ENCODE measurements at places on chromosomes 2 and 18.

GRCh38 chr2:53075760-53076159 is 691.8 kb upstream of the CHAC2 start:
- DNase-seq = no peak

GRCh38 chr2:146451972-146452371 is 1392.9 kb upstream of the ACVR2A start:
- no peak for DNase-seq

GRCh38 chr2:73084971-73085370 is 13.5 kb upstream of the SFXN5 start:
- DNase-seq = no peak

DNA sequence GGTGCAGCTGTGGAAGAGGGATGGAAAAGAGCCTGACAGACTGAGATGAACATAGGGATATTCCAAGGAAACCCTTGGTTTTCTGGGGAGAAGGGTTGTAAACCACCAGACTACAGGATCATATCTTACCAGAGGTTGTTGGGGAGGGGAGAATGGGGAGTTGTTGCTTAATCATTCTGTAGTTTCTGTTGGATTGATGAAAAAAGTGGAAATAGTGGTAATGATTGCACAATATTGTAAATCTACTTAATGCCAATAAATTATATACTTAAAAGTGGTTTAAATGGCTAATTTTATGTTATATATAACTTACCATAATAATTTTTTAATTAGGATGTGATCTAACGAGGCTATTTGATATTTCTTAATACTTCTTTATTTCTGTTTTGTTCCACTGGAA is 800.9 kb downstream of the BCL11A start:
- DNase-seq = no peak

DNA sequence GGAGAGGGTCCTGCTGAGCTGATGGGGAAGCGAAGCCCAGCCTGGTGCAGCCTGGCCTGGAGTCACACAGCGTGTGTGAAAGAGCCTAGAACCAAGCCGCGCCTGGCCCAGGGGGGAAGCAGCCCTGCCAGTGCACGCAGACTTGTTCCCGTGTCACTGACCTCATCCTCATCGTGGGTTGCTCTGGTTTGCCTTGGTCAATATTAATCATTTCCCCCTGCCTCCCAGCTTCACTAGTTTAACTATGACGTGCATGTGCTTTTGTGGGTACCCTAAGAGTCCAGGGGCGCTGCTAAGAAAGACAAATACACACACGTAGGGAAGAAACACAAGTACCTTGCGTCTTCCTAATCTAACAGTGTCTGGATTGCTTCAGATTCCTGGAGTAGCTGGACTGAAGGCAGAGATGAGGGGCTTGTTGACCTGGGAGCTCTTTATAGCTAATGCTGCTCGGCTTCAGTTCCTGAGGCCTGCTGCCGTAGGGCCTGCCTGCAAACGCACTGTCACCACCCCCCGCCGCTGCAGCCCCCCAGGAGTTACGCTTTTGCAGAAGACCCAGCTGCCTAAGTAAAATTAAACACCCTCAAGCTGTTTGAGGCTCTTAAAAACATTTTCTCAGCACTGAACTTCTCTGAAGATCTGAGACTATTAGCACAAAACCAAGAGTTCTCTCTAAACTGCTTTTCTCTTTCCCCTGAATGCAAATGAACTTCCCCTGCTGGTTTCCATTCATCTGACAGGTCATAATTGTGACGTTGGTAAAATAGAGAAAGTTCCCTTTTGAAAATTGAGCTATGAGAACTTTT is 159.2 kb downstream of the FAM210A start:
- no peak for DNase-seq

GRCh38 chr2:127541809-127542208 is 6.3 kb downstream of the MYO7B start:
- DNase-seq = no peak

GRCh38 chr2:152950126-152950525 is 231.7 kb downstream of the ARL6IP6 start:
- DNase-seq = no peak

- no peak for DNase-seq
These were observed 45.5 kb downstream of the MYO7B start for GRCh38 chr2:127581050-127581345.

- no peak for DNase-seq
These were observed 5.3 kb downstream of the PLEKHH2 start for GRCh38 chr2:43642363-43642762.

- DNase-seq = no peak
These were observed 150.1 kb downstream of the PTRHD1 start for GRCh38 chr2:24643051-24643450.

GRCh38 chr2:100054426-100054825 is 88.0 kb downstream of the AFF3 start:
- DNase-seq = no peak

DNA sequence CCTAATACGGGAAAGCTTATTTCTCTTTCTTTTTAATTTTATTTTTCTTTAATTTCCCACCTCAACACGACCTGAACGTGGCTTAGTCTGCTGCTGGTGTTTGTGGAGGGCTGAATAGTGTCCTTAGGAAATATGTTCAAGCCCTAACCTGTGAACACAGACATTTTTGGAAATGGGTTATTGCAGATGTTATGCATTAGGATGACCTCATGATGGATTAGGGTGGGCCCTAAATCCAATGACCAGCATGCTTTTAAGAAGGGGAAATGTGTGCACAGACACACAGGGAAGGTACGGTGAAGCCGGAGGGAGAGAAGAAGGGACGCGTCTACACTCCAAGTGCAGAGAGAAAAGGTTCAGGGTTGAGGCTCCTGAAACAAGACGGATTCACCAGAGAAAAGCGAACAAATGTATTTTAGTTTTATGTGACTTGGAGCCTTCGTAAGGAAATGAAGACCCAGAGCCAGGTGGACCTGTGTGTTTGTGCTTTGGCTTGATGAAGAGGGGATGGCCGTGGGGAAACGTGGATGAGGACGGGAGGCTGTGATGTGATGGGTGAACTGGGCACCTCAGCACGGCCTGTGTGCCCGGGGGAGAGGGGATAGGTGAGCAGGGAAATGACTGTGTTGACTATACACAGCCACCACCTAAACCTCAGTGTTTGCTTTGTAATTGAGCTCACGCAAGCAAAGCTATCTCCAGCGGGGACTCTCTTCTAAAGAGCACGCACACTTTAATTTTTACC is 37.5 kb downstream of the RTP5 start:
- no peak for DNase-seq

DNA sequence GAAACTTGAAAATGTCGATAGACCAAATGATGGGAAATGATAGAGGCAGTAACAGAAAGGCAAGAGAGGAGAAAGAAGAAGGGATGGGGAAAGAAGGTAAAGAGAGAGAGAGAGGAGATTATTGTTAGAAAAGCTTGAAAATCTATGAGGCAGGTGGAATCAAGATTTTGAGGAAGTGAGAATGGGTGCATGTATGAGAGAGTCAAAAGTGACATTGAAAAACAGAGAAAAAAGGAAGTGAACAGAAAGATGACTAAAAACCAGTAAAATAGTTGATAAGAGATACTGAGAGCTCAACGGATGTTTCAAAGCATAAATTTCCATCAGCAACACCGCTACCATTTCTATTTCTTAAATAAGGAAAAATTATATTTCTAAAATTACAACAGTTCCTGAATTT is 327.4 kb upstream of the CWC22 start:
- no peak for DNase-seq

DNA sequence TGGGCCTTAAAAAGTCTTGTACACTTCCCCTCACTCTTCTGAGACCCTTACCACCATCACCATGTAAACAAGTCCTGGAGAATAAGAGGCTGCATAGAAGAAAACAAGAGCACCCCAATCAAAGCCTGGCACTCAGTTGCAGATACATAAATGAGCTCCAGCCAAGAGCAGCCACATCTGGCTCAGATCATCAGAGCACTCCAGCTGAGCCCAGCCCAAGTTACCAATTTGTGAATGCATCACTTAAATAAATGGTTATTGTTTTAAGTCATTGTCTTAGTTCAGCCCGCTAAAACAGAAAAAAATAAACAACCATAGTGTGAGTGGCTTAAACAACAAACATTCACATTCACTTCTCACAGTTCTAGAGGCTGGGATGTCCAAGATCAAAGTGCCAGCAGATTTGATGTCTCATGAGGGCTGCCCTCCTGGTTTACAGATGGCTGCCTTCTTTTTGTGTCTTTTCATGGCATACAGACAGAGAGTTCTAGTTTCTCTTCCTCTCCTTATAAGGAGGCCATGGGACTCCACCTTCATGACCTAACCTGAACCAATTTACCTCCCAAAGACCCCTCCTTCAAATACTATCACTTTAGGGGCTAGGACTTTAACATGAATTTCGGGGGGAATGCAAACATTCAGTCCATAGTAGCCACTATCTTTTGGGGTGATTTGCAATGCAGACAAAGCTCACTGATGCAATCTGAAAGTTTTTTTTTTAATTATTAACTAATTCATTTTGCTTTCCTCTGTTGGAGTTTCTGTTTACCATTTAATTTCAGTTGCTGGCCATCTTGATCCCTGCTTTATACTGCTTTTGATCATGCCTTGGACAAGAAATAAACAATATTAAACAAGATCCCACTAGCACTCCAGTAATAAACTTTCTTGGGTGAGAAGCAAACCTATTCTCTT is 187.5 kb upstream of the ACVR2A start:
- no peak for DNase-seq

- no peak for DNase-seq
These were observed 162.0 kb downstream of the LTBP1 start for GRCh38 chr2:33108483-33109443.

GRCh38 chr2:69563021-69563420 is 80.5 kb downstream of the AAK1 start:
- DNase-seq = no peak

GRCh38 chr2:156322051-156322685 is 10.4 kb downstream of the NR4A2 start:
- no peak for DNase-seq

DNA sequence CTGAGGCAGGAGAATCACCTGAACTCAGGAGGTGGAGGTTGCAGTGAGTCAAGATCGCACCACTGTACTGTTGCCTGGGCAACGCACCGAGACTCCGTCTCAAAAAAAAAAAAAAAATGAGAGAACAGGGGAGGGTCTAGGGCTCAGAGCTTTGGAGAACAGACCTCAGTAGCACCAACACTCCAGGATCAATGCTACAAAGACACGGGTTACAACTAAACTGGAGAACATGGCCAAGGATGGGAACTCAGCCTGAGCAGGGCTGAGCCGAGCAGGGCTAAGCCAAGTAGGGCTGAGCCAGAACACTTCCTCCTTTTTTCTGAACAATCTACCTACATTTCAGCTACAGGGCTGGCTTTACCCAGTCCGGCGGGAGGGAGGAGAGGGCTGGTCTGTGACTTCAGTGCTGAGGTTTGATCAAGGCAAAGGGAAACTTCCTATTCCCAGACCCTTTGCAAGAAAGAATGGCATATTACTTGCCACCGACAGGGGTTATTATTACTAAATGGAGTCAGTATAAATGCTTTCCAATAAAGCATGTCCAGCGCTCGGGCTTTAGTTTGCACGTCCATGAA is 2.9 kb upstream of the CASP8 start:
- no peak for DNase-seq

GRCh38 chr2:148936857-148937450 is 61.9 kb downstream of the KIF5C start:
- DNase-seq = no peak

- DNase-seq = no peak
These were observed 171.5 kb downstream of the INO80D start for GRCh38 chr2:205914213-205915129.

- DNase-seq = no peak
These were observed 24.4 kb downstream of the CNOT11 start for GRCh38 chr2:101277111-101277510.

Measured in stimulated activated CD4-positive, alpha-beta T cell treated with anti-CD3 and anti-CD28 coated beads, Interleukin-1b, Interleukin-23, amount 100 ng/mL, for 1 hour (primary cell).